Sigmoid colon (tissue), 7 donors: ENCODE measurements at places on chromosomes 6 and 20. TPM values are rescaled to one million over a fixed set of nuclear protein-coding genes. Genes with fewer than 3 reads are reported as not detected.

DNA sequence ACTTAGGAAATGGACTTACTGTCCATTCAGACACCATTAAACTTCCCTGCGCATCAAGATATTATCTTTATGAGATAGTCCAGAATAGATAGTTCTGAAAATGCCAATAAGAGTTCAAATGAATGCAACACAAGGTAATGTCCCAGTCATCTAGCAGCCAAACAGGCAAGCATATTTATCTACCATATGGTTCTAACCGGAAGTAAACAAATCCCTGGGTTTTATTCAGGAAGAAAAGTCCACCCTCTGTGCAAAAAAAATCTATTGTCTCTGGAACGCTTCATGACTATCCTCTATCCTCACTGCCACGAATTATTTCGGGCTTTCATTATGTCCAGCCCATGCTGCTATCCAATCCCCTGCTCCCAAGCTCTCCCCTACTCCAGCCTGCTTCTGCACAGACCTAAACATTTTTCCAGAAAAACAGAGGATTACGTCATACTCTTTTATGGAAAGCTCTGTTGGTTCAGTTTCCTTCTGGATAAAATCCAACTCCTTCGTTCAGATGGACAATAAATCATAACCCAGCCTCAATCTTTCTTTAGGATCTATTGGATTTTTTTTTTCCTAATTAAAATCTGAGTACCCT, 11.4 kb downstream of the PPIL6 start:
- no peaks in the 10 kb centered on the region for H3K27me3 ChIP-seq
- H3K36me3 ChIP-seq, result no peaks in the 10 kb centered on the region
- no peak overlapping the region for H3K4me3 ChIP-seq
- no peak for DNase-seq
- H3K4me1 ChIP-seq, result peaks cover 9% of the 10 kb centered on the region

Gene SLC22A3
- 13.6 TPM for total RNA-seq

- no peak overlapping the region for H3K27ac ChIP-seq
- H3K27me3 ChIP-seq, result no peaks in the 10 kb centered on the region
- H3K4me1 ChIP-seq, result peaks cover 24% of the 10 kb centered on the region
- no peaks in the 10 kb centered on the region for H3K36me3 ChIP-seq
- H3K4me3 ChIP-seq, result no peak overlapping the region
- no peak for DNase-seq
Measured at GRCh38 chr6:30767158-30767943, 23.0 kb upstream of the IER3 start.

Gene DZANK1
- total RNA-seq, result 1.2 TPM

Gene PI3
- not detected for total RNA-seq

Gene CNR1
- 27.7 TPM for total RNA-seq

Gene MGME1
- total RNA-seq, result 12.5 TPM

GRCh38 chr6:42307141-42307470, 89.4 kb upstream of the MRPS10 start:
- H3K27ac ChIP-seq, result no peak overlapping the region
- H3K36me3 ChIP-seq, result no peaks in the 10 kb centered on the region
- H3K4me3 ChIP-seq, result no peak overlapping the region
- H3K27me3 ChIP-seq, result no peaks in the 10 kb centered on the region

GRCh38 chr20:2368621-2369020, 12.1 kb upstream of the TGM6 start:
- H3K27ac ChIP-seq, result no peak overlapping the region
- no peaks in the 10 kb centered on the region for H3K4me1 ChIP-seq
- no peaks in the 10 kb centered on the region for H3K36me3 ChIP-seq

Gene FAM209A
- 1.4 TPM for total RNA-seq

Gene ADNP
- total RNA-seq, result 45.7 TPM

DNA sequence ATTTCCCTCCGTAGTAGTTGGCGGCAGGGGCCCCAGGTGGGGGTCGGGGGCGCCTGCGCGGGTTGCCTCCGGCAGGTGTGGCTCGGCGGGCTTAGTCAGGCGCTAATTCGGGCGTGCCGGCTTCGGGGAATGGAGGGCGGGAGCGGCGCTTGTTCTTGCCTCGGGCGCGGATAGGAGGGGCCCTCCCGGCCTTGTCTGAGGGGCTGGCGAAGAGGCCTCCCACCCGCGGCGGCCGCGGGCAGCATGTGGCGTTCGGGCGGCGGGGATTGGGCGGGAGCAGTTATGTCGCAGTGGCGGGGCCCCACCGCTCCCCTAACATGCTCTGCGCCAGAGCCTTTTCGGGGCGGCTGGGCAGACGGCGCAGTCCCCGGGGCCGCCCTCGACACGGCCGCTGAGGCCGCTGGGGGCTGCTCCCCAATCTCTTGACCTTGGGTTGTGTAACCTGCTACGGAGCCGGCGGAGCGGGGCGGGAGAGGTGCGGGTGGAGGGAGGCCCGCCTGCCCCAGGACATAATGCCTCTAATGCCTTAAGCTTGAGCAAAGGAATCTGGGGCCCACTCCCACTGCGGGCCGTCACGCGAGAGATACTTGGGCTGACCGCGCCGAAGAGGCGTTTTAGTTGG, 1.1 kb downstream of the AMD1 start:
- H3K27ac ChIP-seq, result peak overlapping the region; percentile 97
- peaks cover 50% of the 10 kb centered on the region for H3K4me1 ChIP-seq
- H3K4me3 ChIP-seq, result peak overlapping the region; percentile 93
- DNase-seq, result peak; percentile 82
